ENCODE measurements at places on chromosomes 5 and 9.

GRCh38 chr5:45399041-45399440 lies 297.1 kb downstream of the HCN1 start:
- peak; percentile 7 for DNase-seq

DNA sequence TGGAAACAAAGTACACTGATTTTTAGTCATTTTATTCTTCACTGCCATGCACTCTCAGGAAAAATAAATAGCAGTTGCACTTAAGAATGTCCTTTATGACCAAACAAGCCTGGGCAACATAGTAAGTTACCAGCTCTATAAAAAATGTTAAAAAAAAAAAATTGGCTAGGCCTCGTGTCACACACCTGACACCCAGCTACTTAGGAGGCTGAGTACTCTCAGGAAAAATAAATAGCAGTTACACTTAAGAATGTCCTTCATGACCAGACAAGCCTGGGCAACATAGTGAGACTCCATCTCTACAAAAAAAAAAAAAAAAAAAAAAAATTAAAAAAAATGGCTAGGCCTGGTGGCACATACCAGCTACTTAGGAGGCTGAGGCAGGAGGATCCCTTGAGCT lies 304.6 kb downstream of the SLCO4C1 start:
- no peak for DNase-seq

GRCh38 chr5:31900296-31900865 lies 261.4 kb downstream of the PDZD2 start:
- no peak for DNase-seq

DNA sequence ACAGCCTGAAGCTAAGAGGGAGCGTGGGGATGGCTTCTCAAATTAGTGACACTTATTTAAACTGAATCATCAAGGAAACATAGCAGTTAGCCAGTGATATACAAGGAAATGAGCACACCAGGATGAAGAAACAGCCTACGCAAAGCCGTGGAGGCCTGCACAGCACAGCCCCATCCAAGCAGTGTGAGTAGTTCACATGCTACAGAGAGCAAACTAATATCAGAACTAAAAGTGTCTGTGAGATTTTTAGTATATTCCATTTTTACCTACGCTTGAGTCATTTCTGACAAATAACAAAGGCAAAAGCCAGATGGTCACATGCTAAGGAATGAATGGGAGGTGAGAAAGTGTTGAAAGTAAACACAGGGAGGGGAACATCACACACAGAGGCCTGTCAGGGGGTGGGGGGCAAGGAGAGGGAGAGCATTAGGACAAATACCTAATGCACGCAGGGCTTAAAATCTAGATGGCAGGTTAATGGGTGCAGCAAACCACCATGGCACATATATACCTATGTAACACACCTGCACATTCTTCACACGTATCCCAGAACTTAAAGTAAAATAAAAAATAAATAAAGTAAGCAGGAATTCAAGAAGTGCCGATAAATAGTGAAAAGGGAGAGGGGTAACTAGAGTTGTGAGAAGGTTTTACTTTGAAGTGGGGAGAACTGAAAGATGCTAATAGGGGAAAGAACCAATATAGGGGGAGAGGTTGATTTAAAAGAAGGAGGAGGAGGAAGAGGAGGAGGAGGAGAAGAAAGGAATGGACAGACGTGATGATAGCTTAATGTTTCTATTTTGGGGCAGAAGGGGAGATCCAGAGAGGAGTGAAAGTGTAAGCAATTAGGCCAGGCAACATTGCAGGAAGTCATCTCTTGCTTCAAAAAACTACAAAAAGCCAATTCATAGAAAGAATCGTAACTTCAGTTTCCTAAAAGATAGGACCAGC lies 100.9 kb upstream of the PTGER4 start:
- DNase-seq = no peak

DNA sequence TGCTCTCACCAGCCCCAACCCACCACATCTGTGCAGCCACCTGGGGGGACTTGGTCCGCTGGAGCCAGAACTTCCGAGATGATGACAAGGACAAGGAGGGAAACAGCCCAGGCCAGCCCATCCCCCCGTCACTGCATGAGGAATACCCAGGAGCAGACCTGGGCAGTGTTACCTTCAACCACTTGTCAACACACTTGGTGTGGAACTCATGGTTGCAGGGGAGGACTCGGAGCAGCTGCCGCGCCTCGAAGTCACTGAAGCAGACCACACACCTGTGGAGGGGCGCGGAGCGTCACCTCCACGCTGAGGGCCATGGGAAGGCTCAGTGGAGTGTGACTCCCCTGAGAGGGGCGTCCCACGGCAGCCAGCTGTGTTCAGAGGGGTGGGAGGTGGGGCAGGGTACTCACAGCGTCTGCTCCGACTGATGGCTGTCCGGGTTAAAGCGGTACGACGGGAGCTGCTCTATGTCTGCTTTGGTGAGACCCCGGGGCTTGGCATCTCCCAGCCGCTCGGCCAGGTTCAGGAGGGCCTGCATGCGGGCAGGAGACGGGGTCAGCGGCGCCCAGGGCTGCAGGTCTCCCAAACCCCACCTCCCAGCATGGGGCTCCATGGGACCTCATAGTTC lies 8.0 kb downstream of the RNF44 start:
- no peak for DNase-seq

DNA sequence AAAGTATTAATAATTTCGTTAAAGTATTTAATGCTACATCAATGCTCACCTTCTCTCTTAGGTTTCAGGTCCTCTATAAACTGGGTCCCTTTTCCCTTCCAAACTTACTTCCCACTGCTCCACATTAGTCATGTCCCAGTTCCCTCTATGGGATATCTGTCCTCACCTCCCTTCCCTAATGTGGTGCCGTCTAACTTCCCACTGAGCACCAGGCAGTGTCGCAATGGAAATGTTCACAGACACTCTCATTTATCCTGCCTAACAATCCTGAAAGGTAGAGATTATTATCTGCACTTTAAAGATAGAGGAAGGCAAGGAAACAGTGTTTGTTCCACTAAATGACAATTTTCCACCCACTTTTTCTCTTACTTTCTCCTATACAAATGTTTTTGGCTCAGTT lies 329.7 kb downstream of the CWC27 start:
- DNase-seq = no peak

GRCh38 chr5:83924171-83924570 lies 203.5 kb upstream of the HAPLN1 start:
- no peak for DNase-seq

DNA sequence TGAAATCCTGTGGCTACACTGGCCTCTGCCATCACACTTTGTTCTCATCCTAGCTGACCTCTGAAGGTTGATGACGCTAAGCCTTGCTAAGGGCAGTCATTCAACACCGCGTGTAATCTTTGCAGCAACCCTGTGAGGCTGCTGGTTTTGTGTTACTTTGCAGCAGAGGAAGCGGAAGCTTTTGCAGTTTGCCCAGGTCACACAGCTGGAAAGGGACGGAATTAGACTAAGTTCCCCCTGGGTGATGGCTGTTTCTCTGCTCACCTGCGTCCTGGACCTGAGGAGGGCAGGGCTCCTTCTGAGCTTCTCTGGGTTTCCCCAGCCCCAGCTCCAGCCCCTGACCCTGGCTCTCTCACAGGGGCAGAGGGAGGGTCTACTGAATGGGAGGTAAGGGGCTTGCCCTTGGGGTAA lies 7.3 kb upstream of the SLC25A51 start:
- no peak for DNase-seq

GRCh38 chr9:32430720-32431119 lies 46.3 kb downstream of the ACO1 start:
- no peak for DNase-seq

DNA sequence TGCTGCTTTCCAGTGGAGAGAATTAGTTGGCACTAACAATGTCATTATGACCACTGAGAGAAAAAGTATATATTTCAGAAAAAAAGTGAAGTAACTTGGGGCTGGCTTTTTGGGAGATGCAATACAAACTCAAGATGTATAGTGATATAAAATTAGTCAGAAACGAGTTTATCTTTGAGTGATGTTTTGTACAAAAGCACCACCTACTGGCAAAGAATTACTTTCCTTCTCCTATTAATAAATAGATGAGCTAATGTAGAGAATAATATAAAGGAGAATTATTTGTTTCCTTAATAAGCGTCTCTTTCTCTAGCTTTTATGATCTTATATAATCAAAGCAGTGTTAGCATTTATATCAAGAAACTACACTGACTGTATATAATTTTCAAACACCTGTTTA lies 158.8 kb downstream of the MEF2C start:
- no peak for DNase-seq

- DNase-seq = no peak
Measured at GRCh38 chr9:71814226-71814625, 45.9 kb upstream of the CEMIP2 start.

DNA sequence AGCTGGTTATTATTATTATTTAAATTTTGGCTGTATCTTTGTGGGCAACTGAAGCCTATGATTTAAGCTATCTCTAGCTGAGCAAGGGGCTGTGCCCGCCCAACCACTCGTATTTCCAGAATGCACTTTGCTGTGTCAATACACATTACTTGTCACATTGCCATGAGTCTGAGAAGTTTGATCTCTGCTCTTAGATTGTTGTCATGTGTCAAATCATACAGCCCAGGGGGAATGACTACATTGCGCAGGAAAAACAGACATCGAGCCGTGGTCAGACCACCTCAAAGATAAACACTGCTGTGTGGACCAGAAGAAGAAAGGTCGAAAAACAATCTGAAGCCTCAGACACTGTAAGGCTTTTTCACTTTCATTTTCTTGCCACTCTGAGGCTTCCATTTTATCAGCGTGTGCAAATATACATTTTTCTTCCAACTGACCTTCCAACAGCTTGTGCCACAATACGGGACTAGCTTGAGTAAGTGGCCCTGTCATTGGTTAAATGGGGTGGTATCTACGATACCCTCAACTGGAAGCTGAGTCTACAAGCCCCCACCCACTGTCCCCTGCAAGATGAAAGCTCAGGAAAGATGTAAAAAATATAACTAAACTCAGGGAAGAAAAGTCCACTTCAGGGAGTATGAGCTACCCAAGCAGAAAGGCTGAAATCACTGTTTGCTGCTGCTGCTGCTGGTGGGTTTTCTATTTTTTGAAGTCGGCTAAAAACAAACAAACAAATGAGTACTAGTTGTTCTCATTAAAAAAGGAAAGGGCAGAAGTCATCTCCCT lies 603.0 kb downstream of the BNC2 start:
- DNase-seq = no peak

- no peak for DNase-seq
Measured at GRCh38 chr5:137205231-137206027, 293.7 kb downstream of the SPOCK1 start.

DNA sequence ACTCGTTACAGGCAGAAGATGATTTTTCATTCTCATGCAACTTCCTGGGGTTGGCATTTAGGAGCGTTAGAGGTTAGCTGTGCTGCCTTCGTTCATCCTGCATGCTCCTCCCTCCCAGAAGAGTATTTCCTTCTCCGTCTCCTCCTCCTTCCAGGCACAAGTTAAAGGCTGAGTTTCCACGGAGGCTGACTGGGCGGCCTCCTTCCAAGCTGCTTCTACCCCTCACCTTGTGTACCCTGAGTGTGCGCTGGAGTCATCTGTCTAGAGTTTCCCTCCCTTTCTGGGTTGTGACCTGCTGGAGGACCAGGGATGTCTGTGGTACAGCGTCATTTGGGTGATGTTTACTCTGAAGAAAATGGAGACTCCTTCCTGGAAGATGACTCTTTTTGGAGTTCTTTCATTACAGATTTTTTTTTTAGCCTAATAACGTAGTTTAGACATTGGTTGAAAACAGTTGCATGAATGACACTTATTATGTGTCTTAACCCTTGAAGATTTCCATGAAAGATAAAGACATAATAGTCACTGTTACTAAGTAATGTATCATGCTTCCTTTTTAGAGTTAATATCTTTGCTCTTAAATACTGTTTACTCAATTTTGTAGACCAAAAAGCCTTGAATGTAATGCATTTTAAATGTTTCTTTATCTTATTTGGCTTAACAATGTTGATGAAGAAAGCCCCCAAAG lies 146.9 kb downstream of the TENT4A start:
- DNase-seq = no peak

GRCh38 chr5:68067976-68068603 lies 147.5 kb upstream of the PIK3R1 start:
- no peak for DNase-seq

GRCh38 chr5:18397371-18397770 lies 763.1 kb downstream of the TAF11L14 start:
- no peak for DNase-seq

GRCh38 chr9:31588756-31589155 lies 795.7 kb upstream of the ACO1 start:
- DNase-seq = no peak
